AG08395 (cell line): ENCODE measurements at places on chromosomes 5 and 9.

GRCh38 chr5:73596705-73597328 lies 29.2 kb upstream of the ARHGEF28 start:
- DNase-seq: no peak

- peak; percentile 85 for DNase-seq
Observed at GRCh38 chr9:97518909-97519307, 17.4 kb downstream of the TMOD1 start.

GRCh38 chr9:100515578-100516494 lies 42.9 kb downstream of the TMEFF1 start:
- no peak for DNase-seq

- DNase-seq: no peak
Observed at GRCh38 chr5:110289512-110289810, 437.0 kb downstream of the TMEM232 start.

- no peak for DNase-seq
Observed at GRCh38 chr5:40078898-40079575, 600.7 kb upstream of the PTGER4 start.

GRCh38 chr5:117326997-117327396 lies 752.4 kb upstream of the SEMA6A start:
- DNase-seq: no peak

GRCh38 chr9:37531699-37532098 lies 44.5 kb downstream of the FBXO10 start:
- no peak for DNase-seq

DNA sequence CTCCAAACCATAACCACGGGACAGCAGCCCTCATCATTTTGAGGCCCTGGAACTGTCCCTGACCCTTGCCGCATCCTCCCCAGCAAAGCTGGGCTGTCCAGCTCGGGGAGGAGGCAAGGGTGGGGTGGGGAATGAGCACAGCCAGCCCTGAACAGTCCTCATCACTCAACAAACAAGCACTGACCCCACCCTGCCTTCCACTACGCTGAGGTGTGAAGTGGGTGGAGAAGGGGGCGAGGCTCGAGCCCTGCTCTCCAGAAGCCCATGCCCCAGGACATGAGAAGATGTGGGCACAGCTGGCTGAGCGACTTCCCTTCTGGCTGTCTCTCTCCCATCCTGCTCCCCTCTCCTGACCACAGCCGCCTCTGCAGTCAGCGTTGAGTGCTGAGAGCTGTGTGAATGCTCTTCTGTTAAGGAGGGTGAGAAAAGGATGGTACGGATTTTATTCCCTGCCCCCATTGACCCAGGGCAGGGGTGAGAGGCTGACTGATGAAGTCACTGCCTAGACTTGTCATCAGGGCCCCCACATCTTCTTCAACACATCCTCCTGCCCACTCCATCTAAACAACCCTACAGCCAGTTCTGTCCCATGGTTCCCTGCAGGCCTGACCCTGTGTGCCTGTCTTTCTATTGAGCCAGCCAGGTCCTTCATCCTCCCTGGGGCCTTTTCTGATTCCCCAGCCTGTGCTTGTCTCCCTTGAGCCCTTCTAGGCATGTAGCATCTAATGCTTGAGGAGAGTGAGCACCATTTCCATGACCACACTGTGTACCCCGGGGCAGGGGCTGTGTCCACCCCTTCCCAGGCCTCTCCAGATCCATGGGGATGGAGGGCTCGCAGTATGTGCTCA lies 276.0 kb downstream of the FSTL4 start:
- no peak for DNase-seq

DNA sequence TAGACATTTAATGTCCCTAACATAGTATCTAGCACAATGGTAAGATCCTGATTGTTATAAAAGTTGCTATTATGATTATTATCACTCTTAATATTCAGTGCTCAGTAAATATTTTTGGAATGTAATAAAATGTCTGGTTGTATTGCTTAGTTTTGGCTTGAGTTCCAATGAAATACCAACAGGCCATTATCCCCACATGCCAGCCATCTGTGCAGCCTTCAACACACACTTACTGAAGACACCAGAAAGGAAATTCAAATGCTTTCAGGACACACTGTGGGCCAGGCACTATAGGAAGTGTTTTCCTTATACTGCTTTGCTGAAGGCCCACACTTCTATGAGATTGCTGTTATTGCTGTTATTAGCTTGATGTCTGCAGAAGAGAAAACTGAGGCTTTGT lies 157.5 kb downstream of the TRIM32 start:
- no peak for DNase-seq

DNA sequence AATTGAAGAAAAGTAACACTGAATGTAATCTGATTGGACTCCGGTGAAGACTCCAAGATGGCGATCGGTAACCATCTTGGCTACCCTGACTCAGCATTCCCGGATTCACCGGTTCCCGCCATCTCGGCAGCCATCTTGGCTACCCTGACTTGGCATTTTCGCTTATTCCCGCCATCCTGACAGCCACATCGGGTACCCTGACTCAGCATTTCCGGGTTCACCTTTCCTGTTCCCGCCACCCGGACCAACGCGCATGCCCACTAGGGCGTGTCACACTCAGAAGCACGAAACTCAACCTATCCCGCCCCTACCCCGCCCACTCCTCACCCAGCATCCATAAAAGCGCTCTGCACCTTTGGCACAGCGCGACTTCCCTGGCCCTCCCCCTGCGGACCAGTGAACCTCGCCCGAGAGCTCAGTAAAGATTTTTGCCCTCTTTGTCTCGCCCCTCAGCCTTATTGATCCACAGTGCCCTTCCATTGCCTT lies 17.2 kb downstream of the SPTLC1 start:
- DNase-seq: no peak

DNA sequence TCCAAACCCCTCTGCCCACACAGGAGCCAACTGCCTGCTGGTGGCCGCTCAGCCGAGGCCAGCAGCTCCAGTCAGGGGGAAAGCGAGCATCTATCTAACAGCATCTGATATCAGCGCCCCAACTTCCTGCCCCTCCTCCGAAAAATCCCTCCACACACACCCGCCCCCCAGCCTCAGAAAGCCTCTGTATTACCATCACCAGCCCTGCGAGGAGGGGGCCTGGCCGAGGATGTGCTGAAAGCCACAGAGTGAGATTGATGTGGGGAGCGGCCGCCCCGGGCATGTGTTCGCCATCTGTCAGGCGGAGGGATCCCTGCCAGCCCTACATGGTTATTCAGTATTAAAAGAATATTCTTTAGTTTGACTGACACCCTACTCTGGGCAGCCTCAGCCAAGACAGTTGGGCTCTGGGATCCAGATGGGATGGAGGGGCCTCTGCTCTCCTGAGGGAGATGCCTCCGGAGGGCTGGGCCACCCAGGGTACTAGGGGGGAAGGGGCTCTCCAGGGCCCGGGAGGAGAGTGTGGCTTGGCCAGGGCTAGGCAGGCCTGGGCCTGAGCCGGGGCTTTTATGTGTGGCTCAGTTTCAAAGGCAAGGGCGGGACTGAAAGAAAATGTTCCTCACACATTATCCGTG lies 98.0 kb downstream of the HSD17B3 start:
- DNase-seq: no peak

DNA sequence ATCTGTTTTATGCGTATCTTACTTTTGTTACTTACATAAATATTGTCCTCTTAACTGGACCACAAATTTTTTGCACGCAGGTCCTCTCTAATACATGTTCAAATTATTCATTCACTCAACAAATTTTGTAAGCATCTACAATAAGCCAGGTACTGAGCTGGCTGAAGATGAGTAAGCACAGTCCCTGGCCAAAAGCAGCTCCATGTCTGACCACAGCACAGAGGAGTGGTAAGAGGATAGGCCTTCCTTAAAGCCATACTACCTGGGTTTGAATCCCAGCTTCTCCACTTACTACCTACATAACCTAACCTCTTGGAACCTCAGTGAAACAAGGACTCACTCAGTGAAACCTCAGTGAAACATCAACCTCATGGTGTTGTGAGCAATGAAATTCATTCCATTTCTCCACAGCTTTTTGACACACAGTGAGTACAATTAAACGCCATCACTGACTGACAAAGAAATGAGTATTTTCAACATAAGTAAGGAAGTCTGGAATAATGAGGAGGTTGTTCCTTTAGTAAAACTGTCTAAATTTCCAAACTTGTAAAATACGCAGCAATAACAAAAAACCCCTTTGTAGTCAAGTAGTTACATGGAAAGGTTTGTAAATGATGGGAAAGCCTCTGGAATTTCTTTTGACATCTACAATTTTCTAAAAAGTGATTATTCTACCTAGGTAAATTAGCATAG lies 15.0 kb downstream of the PTAR1 start:
- DNase-seq: no peak

- peak; percentile 10 for DNase-seq
Observed at GRCh38 chr9:123150708-123151503, 117.4 kb downstream of the GPR21 start.

DNA sequence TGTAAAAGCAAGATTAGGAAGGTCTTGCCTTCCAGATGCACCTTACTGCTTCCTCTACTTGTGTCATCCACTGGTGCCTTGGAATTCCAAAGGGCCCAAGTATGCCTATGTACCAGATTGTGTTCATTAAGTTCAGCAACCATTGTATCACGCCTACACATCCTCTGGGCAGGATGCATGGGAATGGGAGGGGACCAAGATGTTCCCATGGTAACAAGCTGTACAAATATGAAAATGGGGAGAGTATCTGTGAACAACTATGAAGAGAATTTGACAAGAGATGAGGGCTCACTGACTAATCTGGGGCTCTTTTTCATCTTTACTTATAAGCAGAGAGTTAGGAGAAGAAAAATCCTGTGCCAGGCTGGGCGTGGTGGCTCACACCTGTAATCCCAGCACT lies 137.8 kb upstream of the MAP1B start:
- no peak for DNase-seq

DNA sequence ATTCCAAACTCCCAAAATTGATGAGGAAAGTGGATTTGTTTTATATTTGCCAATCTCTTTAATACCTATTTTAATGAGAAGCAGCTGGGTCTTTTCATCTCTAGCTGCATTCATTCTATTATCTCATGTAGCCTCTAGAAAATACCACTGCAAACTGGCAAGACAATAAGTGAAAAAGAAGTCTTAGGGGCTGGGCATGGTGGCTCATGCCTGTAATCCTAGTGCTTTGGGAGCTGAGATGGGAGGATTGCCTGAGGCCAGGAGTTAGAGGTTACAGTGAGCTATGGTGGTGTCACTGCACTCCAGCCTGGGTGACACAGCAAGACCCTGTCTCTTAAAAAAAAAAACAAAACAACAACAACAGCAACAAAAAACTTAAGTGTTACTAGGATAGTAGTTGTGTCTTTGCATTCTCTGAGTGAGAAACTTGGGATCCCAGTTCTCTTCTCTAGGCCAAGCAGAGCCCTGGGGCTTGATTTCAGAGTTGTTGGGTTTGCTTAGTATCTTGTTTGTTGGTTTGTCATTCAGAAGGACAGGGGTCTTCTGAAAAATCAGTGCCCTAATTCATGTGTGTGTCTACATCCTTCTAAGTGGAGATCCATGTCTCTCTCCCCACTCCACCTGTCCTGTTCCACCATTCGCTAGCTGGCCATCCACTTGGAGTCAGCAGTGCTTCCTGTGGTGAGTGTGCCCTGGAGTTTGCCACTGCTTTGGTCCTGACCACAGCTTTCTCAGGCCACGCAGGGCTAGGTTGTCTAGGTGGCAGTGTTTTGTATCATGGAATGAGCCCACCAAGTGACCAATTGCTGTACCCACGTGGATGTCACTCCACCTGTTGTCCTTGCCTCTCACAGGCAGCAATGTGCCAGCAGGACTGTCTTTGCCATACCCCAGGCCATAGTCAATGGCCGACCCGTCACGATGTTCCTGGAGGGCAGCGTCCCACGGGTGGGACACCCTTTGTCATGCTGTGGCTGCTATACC lies 19.5 kb downstream of the MARCHF6 start:
- DNase-seq: no peak

GRCh38 chr9:87798261-87798833 lies 72.4 kb downstream of the CTSL start:
- no peak for DNase-seq
